ENCODE measurements at places on chromosomes 4 and X.
A peak's percentile ranks its signal among the peaks of the same experiment; 100 is the strongest.

DNA sequence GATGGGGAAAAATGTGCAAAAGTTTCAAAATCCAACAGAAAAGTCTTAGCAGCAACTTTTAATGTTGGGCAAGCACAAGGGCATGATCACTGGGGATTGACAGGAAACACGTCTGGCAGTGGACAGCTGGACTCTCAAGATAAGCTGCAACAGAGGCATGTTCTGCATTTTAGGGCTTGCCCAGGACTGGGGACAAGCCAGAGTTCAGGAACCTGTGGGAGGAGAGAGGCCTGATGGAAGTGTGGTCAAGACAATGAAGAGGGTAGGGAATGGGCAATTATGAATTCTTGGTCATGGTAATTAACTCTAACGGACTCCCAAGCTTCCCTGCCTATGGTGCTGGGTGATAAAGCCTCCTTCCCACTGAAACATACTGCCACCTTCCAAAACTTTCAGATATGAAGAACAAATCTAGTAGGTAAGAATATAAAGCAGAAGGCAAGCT, 48.4 kb downstream of the ANXA3 start:
- DNase-seq = no peak

GRCh38 chr4:37244583-37245390, at the start of gene NWD2:
Gene NWD2 (plus strand): TSS chr4:37244743. CDS start chr4:37245068, 325 bp downstream.
- no peak for DNase-seq

GRCh38 chr4:105058177-105058812, 88.4 kb upstream of the TET2 start:
- peak; percentile 58 for DNase-seq

GRCh38 chr4:184231573-184231972, 13.9 kb upstream of the ENPP6 start:
- no peak for DNase-seq

GRCh38 chr4:127622921-127623796, 9.6 kb upstream of the INTU start:
- no peak for DNase-seq

DNA sequence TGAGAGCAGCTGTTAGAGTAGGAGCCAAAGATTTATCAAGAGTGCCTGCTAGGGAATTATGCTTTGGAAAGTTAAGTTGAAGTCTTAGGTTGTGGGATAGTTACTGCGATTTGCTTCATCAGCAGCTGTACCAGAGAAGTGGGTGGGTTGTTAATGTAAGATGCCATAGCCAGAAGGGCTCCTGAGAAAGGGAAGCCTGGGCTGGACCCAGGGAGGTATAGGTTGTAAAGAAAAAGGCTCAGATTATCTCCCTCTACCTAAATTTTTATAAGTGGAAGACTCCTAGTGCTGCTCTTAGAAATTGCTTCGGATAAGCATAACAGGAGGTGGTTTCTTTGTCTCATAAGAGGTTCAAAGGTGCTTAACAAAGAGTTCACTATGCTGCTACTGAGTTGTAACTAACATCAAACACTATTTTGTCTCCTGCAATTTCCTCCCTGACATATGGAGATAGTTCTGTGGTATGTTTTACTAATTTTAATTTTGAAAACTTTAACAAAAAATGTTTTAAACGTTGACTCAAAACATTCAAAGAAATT, 356.9 kb downstream of the DTHD1 start:
- DNase-seq = no peak

DNA sequence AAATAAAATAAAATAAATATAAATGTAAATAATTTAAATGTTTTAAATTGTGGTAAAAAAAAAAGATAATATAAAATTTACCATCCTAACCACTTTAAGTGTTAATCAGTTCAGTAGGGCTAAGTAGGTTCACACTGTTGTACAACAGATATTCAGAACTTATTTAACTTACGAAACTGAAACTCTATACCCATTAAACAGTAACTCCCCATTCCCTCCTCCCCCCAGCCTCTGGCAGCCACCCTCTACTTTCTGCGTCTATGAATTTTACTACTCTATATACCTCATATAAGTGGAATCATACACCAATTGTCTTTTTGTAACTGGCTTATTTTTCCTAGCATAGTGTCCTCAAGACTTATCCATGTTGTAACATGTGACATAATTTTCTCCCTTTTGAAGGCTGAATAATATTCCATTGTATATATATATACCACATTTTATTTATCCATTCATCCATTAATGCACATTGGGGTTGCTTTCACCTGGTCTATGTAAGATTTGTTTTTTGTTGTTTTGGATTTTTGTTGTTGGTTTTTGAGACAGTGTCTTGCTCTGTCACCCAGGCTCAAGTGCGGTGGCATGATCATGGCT, 32.5 kb upstream of the ELF2 start:
- no peak for DNase-seq

DNA sequence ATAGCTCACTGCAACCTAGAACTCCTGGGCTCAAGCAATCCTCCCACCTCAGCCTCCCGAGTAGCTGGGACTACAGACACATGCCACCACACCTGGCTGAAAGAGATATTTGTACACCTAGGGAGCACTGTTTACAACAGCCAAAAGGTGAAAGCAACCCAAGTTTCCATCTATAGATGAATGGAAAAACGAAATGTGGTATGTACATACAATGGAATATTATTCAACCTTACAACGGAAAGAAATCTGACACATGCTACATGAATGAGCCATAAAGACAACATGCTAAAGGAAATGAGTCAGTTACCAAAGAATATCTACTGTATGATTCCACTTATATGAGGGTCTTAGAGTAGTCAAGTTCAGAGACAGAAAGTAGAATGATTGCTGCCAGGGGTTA, 52.2 kb downstream of the ABCG2 start:
- DNase-seq = peak; percentile 47

DNA sequence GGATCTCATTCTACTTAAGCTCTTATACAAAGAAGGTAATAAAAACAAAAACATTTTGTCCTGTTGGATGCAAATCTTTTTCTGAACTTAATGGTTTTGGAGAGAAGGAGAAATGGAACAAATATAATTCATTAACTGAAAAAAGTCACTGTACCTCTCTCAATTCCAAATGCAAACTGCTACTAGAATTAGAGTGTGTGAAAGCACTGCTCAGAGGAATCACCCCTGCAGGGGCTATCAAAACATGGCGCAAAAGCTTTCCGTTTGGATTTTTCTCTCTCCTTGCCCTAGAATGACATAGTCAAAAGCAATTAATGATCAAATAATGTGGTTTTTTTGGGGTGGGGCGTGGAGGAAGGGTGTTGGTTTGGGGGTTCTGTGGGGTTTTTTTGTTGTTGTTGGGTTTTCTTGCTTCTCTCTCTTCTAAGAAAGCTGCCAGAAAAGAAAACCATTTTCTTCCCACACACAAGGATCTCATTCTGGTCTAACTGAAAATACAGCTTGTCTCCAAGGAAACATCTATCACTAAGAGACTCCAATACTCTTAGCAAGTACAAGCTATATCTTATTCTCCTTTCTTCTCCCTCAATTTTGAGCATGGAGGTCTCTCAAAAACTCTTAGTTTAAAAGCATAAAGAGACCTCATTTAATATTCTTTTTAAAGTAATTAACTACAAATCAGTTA, 41.6 kb downstream of the USP46 start:
- DNase-seq = no peak

- DNase-seq = peak; percentile 79
These were observed 23.3 kb downstream of the ARHGAP24 start for GRCh38 chr4:85498068-85498733.

GRCh38 chr4:87377816-87378215, 13.2 kb downstream of the HSD17B11 start:
- no peak for DNase-seq

DNA sequence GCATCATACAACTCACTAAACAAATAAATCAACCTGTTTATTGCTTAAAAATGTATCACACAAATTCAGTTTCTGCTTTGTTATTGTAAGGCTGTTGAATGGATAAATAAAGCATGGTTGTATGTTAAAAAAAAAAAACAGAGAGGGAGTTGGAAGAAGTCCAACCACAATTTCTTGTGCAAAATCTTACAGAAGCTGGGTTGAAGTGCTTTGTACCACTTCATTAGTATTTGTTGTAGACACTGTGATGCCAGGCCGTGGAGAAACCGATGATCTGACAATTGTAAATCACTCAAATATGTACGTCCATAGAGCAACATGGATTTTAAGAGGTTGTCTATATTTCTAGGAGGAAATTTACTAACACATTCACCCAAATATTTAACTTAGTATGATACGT, 132.6 kb upstream of the MXRA5 start:
- DNase-seq = no peak

DNA sequence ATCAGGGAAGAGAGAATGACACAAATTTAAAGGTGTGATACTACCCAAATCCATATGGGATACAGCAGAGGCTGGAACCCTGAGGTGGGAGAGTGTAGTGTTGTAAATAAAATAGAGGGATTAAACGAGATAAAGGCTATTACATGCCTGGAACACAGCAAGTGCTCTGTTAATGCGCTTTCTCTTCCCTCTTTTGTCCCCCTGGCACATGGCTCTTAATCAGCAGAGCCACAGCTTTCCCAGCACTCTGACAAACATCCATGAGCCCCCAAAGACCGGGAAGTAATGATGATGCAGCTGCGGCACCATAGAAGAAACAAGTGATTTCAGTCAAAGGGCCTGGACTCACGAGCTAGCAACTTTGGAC, 85.9 kb downstream of the RASL11B start:
- no peak for DNase-seq

DNA sequence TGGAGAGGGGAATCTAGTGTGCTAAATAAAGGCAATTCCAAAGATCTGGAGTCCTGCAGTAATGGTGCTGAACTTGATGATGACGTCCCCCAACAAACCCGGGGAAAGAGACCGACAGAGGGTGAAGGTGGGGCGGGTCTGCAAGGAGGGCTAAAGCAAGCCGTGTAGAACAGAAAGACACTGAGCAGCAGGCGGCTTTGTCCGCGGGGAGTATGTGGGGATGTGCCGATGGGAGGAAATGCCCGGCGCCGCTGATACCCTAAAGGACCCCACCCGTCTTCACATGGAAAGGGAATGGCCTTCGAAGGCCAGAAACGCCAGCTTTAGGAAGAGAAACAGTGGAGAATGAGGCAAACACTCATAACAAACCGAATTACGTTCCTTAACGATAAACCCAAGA, 528.9 kb downstream of the ZNF674 start:
- no peak for DNase-seq

DNA sequence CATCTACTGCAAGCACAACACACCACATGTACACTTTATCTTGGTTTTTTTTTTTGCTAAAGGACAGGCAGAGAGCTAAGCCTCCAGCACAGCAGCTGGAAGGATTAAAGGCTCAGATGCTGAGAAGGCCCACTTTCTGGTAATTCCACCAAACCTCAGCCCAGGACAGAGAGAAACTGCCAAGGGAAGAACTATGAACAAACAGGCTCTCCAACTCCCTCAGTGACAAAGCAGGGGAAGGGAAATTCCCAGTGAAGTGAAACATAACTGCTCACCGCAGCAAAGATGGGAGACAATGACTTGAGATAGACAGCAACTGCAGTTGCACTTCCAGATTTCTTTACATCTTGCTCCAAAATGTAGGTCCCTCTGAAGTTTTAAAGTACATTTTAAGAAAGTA, 4.8 kb downstream of the PROM1 start:
- no peak for DNase-seq

- DNase-seq = no peak
These were observed 224.1 kb upstream of the GK2 start for GRCh38 chr4:79632114-79632513.

GRCh38 chr4:142274137-142274536, 572.0 kb downstream of the INPP4B start:
- DNase-seq = peak; percentile 73

- no peak for DNase-seq
These were observed 18.6 kb upstream of the CAPN6 start for GRCh38 chrX:111288841-111289240.

GRCh38 chrX:96985046-96985445, 101.3 kb downstream of the RPA4 start:
- no peak for DNase-seq

DNA sequence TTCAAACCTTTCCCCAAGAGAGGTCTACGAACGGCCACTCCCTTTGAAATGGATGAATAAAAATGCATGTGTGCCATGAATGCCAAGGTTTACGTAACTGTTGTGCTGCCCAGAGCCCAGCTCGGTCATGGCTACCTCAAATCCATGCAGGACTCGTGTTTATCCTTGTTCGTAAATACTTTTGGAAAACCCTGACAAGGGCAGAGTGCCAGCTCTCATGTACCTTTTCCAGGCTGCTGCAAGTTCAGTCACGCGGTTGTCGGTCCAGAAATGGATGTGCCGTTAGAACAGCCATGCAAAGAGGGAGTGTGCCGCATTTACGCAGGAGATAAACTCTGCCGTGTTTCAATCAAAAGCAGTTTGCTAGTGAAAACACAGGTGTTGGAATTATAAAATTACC, 123.4 kb downstream of the AMELX start:
- DNase-seq = no peak

- DNase-seq = no peak
These were observed 23.4 kb downstream of the INTU start for GRCh38 chr4:127656047-127656680.

- no peak for DNase-seq
These were observed 602 bp downstream of the PRKX start for GRCh38 chrX:3712870-3713224.

- DNase-seq = no peak
These were observed 106.5 kb downstream of the TNIP2 start for GRCh38 chr4:2649604-2650114.

DNA sequence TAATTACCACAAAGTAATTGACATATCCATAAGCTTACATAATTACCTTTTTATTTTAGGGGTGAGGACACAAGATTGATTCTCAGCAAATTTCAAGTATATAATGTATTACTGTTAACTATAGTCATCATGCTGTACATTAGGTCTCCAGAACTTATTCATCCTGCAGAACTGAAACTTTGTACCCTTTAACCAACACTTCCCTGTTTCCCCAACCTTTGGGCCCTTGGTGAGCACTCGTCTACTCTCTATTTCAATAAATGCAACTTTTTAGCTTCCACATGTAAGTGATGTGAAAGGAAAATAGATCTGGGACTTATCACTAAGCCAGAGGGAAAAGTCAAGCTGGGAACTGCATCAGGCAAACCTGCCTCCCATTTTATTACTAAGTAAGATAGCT, 33.6 kb upstream of the CCNG2 start:
- no peak for DNase-seq

GRCh38 chr4:184174571-184175488, 42.8 kb downstream of the ENPP6 start:
- DNase-seq = no peak

DNA sequence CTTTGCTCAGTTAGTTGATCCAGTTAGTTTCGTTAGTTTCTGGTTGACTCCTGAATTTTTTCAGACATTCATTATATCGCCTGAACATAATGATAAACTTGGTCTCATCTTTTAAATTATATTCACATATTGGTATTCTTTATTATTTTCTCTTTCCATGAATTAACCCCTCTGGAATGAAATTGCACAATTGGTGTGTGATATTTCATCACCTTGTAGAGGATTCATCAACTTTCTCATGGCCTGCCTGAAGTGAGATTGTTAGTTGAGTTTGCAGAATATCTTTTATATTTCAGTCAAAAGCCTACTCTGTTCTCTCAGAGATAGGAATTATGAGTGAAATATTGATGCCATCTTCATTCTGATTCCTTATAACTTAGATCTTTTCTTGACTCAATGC, 1160.6 kb upstream of the AGA start:
- DNase-seq = peak; percentile 1

GRCh38 chr4:55321707-55322264, 24.3 kb upstream of the SRD5A3 start:
- peak; percentile 78 for DNase-seq

All from fibroblast of upper back skin (primary cell).